ENCODE measurements at places on chromosomes 6 and 20.

DNA sequence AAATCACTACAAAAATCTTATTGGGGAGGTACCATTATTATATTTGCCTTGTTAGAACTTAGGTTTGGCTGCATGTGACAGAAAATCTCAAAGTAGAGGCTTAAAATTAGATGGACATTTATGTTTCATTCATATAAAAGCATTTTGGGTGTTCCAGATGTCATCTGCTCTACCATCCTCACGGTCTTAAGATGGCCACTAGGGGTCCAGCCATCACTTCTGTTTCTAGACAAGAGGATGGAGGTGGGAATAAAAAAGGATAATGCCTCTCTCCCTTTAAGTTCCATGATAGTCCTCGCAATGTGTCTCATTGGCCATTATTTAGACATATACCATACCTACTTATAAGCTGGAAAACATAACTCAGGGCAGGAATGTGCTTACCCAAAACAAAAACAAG lies 929.5 kb downstream of the KIF16B start:
- no peak for DNase-seq

- no peak for DNase-seq
These were observed 43.4 kb downstream of the DLGAP4 start for GRCh38 chr20:36349384-36350170.

DNA sequence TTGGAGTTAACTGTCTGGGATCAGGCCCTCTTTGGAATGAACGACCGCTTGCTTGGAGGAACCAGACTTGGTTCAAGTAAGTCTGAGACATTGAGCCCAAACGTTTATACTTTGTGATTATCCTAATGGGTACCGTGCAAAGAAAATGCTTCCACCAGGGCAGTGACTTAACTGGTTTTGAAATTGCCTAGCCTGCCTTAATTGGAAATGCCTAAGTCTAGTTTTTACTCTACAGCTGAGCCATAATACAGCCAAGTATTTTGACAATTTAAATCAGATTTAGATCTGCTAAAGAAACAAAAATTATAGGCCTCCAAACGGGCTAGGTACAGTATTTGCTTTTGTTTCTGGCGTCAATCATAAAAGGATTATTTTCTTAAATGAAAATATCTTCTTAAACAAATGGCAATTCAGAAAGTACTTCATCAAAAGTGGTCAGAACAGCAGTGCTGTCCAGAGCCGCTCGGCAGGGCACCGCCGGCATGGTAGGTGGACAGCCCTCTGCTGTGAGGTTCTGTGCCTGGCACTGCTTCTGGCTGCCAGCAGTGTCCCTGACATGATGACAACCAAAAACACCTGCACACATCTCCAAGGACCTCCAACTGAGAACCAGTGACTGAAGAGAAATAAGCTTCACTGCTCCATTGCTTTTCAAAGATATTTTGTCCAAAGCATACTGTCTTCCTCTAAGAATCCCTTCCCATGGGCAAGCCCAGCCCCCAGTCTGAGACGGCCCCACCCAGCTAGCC lies 55.6 kb downstream of the EZR start:
- DNase-seq: no peak

- DNase-seq: no peak
These were observed 134.0 kb downstream of the SAMD5 start for GRCh38 chr6:147642458-147642857.

DNA sequence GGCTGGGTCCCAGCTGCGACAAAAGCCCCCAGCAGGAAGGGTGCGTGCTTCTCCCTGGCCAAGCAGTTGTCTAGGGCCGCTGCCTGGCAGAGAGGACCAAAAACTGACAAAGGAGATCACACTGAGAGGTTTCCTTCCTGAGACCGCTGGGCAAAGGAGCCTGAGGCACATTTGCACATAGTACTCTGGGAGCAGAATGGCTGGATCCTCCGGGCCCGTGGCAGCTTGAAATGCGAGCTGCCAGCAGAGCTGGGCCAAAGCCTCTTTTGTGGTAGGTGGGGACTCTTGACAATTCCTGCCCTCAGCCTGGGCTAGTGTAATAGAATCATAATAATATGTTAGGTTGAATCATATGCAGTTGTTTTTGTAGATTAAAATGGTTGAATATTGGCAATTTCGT lies 33.1 kb upstream of the RNF8 start:
- no peak for DNase-seq

All from CD4-positive, alpha-beta T cell treated with Interleukin-17A for 4 hours (primary cell).